ENCODE measurements at places on chromosomes 16 and 17. TPM values are rescaled to one million over a fixed set of nuclear protein-coding genes. Genes with fewer than 3 reads are reported as not detected.

The C16orf92 gene
- not detected for polyA plus RNA-seq

The PMM2 gene
- polyA plus RNA-seq: 22.6 TPM

The SNX20 gene
- 0.82 TPM for polyA plus RNA-seq

- no peak for DNase-seq
Measured at GRCh38 chr16:54647216-54647615, 283.4 kb upstream of the IRX5 start.

GRCh38 chr16:56989988-56990387 is 631 bp downstream of the NLRC5 start:
- no peak for DNase-seq

Data from left renal cortex interstitium (tissue), 4 donors.